ENCODE measurements at places on chromosomes 2 and 18. TPM values are rescaled to one million over a fixed set of nuclear protein-coding genes. Genes with fewer than 3 reads are reported as not detected.

DNA sequence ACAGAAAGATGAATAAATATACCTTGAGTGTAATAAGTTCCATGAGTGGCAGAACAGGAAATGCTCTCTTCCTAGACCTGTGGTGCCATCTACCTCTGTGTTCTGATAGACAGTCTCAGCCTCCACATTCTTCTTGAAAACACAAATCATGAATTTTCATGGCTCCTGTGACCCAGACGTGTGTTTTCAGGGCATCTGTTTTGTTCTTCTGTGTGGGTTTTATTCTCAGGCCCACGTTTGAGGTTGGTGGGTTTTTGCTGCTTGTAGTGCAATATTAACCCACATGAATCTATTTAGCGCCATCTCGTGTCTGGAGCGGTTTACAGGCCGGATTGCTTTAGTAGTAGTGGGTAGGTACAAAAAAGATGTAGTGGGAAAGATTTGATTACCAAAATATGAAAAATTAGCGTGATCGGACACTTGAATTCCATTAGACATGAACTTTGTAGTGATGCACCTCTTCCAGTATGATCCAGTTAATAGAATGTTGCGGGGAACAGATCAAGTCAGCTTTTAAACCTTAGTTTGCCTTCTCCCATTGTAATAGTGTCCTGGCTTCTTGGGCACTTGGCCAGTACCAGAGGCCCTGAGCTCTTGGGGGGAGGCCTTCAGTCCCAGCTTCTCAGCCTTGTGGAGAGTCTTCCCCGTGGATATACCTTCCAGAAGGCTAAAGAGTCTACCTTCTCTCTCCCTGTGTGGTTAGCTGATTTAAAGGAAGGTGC is 256.5 kb downstream of the TPGS2 start:
- no peak for DNase-seq

GRCh38 chr2:84041506-84041905 is 417.6 kb downstream of the SUCLG1 start:
- no peak for DNase-seq

DNA sequence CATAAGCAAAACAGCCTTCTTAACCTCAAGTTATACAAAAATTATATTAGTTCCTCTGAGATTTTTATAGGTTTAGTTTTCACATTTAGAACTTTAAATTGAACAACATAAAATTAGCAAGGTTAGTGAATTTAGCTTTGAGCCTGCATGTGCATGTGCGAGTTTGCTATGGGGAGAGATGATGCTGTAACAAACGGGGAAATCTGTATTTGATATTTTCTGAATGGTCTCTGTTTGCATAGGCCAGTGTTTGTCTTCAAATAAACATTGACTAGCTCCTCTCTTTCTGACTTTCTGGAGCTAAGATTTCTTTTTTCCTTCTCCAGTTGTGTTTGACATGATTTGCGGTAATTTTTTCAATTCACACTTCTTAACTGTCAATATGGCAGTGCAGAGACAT is 30.9 kb upstream of the IL18RAP start:
- no peak for DNase-seq

Gene RNF152
- total RNA-seq = 98.0 TPM

Measured in mucosa of descending colon (tissue), 3 donors.